ENCODE measurements at places on chromosomes 16 and 17.

- H3K36me3 ChIP-seq: peaks cover 8% of the 10 kb centered on the region
- H3K4me3 ChIP-seq: no peak overlapping the region
- no peak overlapping the region for H3K27ac ChIP-seq
- H3K27me3 ChIP-seq: no peaks in the 10 kb centered on the region
- no peaks in the 10 kb centered on the region for H3K4me1 ChIP-seq
These were observed 13.5 kb downstream of the SPHK1 start for GRCh38 chr17:76397687-76398522.

GRCh38 chr17:55580596-55581133 is 69.4 kb upstream of the SMIM36 start:
- H3K36me3 ChIP-seq: no peaks in the 10 kb centered on the region
- no peak overlapping the region for H3K4me3 ChIP-seq
- no peak overlapping the region for H3K27ac ChIP-seq
- H3K27me3 ChIP-seq: peaks cover 23% of the 10 kb centered on the region
- no peak for DNase-seq

DNA sequence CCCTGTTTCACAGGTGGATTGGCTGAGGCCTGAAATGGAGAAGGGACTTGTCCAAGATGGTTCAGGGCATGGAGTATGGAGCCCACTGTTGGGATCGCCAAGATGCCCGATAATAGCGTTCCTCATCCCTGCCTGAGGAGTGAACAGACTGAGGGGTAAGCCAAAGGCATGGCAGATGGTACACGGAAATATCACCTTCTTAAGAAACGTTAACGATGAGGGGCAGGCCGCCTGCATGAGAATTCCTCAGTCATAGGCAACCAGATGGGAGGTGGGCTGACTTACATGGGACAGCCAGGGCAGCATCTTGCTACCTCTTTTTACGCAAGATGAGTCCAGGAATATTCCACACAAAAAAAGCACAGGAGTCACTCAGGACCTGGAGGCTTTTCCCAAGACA is 188.1 kb downstream of the CCDC182 start:
- no peak for DNase-seq
- H3K4me1 ChIP-seq: peaks cover 4% of the 10 kb centered on the region
- no peak overlapping the region for H3K4me3 ChIP-seq
- no peak overlapping the region for H3K27ac ChIP-seq

DNA sequence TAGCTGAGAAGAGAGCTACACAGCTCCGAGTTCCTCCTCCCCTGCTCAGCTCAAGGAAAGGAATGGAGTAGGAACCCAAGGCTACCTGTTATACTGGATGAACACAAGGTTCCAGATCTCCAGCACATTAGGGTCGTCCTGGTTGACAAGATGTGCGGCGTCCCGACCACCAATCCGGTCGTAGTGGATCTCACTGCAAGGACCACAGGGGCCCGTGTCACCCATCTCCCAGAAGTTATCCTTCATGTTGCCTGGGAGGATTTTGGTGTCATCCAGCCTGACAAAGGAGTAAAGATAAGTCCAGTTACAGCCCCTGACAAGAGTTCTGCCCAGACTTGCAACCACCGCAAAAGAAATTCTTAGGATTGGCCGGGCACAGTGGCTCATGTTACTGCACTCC is 17.6 kb downstream of the AARS1 start:
- no peak for DNase-seq
- peaks cover 62% of the 10 kb centered on the region for H3K36me3 ChIP-seq
- no peaks in the 10 kb centered on the region for H3K27me3 ChIP-seq
- H3K27ac ChIP-seq: no peak overlapping the region

GRCh38 chr16:64964126-64964540 is 157.7 kb downstream of the CDH11 start:
- DNase-seq: no peak
- H3K36me3 ChIP-seq: no peaks in the 10 kb centered on the region
- H3K4me1 ChIP-seq: no peaks in the 10 kb centered on the region
- H3K27ac ChIP-seq: no peak overlapping the region

All from activated CD8-positive, alpha-beta memory T cell treated with anti-CD3 and anti-CD28 coated beads, Interleukin-2, amount 10 ng/mL, durations not matched to agents 7 days and 5 days (primary cell).